Sciatic nerve (tissue), 2 donors: ENCODE measurements at places on chromosomes 3 and 15. TPM values are rescaled to one million over a fixed set of nuclear protein-coding genes. Genes with fewer than 3 reads are reported as not detected.

DNA sequence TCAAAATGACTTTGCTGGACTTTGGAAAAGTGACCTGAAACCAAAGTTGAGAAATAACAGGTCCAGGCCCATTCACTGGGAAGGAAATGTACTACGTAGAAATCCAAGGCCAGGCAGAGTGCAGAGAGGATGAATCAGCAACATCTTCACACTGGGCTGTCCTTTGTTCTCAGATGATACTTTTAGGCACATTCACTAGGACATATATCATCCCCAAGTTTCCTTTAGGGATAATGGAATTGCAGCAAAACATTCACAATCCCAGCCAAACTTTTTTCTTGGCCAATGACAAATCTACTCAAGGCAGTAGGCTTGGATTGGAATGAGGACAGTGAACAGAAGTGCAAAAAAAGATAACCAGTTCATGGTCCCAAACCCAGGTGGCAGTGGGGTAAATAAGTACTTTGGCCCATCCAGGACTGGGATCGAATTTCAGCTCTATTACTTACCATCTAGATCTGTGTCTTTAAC lies 75.1 kb downstream of the CLDN11 start:
- no peak for DNase-seq

GRCh38 chr3:189457201-189457607 lies 174.0 kb upstream of the TP63 start:
- no peak for DNase-seq

GRCh38 chr3:178205740-178206139 lies 330.5 kb upstream of the KCNMB2 start:
- DNase-seq = no peak

DNA sequence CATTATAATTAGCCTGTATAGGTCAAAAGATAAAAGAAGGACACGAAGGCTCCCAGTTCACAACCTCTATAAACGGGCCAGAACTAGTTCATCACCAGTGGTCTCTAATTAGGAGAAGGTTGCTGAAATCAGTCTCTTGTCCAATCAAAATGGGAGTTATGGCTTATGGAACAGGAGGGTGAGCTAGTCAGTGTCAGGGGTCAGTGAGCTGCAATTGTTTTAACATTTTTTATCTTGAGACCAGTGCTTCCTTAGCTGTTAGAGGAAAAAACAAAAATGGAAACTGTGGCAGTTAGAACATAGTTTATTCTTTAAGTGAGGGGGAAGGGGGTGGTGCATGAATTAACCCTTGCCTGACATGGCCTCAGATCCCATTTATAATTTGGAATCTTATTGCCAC lies 141.7 kb downstream of the KCNMB2 start:
- no peak for DNase-seq

- no peak for DNase-seq
These were observed 13.3 kb upstream of the KIF23 start for GRCh38 chr15:69400850-69401249.

The TICRR gene
- total RNA-seq = 0.22 TPM

The GRK7 gene
- total RNA-seq = not detected
